ENCODE measurements at places on chromosomes 11 and 22. TPM values are rescaled to one million over a fixed set of nuclear protein-coding genes. Genes with fewer than 3 reads are reported as not detected.

The HBD gene
- not detected for total RNA-seq

The ENTHD1 gene
- total RNA-seq: not detected

The PIH1D2 gene
- total RNA-seq: 1.2 TPM

The APOL5 gene
- not detected for total RNA-seq

The PLA2G3 gene
- 0.05 TPM for total RNA-seq

Data from HFFc6 (cell line).